ENCODE measurements at places on chromosomes 4 and X.

DNA sequence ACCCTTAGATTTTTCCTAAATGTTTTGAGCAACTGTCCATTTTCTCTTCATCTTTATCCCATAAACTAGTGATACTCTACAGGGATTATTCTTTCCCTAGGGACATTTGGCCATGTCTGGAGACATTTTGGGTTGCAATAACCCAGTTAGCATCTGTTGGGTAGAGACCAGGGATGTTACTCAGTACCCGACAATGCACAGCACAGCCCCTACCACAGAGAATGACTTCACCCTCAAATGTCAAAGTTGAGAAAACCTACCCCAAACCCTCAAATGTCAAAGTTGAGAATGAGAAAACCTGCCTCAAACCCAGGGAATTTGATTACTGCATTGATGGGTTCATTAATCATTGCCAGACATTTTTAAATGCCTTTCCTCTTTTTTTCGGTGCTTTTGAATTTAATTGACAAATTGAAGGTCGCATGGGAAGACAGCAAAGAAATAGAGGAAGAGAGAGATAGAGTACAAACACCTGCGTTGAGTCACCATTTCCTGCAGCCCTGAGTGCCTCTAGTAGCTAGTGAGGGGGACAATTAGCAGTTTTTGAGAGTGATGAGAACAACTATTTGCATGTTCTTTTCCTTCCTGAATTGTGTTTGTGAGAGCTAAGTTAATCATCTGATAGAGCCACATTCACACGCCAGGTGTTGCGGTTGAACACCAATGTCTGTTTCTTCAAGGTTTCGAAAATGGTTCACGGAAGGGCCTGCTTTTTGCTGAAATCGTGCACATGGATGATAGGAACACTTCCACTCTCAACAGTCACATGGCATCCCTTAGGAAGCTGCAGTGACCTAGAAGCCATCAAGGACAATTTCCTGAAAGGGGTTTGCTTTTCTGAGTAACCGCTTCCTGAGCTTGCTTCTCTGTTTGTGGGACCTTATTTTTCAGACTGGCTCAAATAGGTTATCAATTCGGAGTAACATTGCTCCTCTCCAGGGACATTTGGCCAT lies 203.9 kb upstream of the VCX3A start:
- no peak for DNase-seq

DNA sequence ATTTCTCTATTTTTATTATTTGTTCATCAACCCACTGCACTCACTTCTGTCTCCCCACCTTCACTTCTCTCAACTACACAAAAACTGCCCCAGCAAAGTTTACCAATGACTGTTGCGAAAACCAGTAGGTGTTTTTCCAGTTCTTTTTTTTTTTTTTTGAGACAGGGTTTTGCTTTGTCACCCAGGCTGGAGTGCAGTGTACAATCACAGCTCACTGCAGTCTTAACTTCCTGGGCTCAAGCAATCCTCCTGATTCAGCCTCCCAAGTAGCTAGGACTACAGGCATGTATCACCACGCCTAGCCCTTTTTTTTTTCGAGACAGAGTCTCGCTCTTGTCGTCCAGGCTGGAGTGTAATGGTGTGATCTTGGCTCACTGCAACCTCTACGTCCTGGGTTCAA lies 24.1 kb upstream of the HPRT1 start:
- no peak for DNase-seq

GRCh38 chr4:64464581-64464980 lies 55.3 kb upstream of the TECRL start:
- no peak for DNase-seq

- DNase-seq: no peak
Measured at GRCh38 chr4:88919056-88919455, 137.9 kb downstream of the FAM13A start.

GRCh38 chr4:6301732-6302442 lies 32.2 kb downstream of the WFS1 start:
- DNase-seq: no peak

GRCh38 chrX:19440713-19441112 lies 74.6 kb downstream of the MAP3K15 start:
- no peak for DNase-seq

- DNase-seq: no peak
Measured at GRCh38 chr4:101074326-101074725, 273.0 kb downstream of the PPP3CA start.

GRCh38 chrX:53318766-53319353 lies 37.5 kb upstream of the IQSEC2 start:
- no peak for DNase-seq

GRCh38 chrX:31319586-31319985 lies 247.7 kb upstream of the FTHL17 start:
- no peak for DNase-seq

DNA sequence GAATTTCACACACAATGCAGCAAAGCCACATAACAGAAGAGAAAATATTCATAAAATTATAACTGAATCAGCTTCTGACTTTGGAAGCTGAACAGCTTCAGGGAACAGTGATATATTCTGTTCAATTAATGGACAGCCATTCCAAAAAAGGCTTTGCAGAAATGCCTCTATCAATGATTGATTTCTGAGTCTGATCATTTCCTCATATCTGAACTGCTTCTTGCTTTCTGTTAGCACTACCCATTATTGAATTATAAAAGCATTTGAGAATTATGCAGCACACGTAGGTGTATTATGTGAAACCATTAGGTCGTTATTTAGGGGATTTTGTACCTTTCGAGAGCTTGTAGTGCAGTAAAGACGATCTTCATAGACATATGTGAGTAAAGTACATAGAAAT lies 159.6 kb downstream of the STIM2 start:
- no peak for DNase-seq

GRCh38 chr4:15239866-15240265 lies 188.0 kb upstream of the C1QTNF7 start:
- DNase-seq: no peak

DNA sequence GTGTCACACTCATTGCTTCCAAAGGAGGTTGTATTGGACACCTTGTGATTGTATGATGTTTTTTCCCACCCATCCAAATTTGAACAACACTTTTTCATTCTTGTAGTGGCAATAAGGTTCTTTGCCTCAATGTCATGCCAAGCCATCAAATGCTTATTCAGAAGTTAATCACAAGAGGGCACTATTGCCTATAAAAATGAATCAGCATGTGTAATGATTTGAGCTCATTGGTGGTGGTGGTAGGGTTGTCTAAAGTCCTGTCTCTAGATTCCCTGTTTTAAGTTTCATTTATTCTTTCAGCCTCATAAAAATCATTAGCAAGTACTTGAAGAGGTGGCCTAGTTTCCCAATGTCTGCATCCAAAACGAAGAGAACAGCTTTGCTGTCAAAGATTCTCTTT lies 37.0 kb downstream of the IRS4 start:
- no peak for DNase-seq

- peak; percentile 6 for DNase-seq
Measured at GRCh38 chr4:96786306-96786705, 946.4 kb downstream of the PDHA2 start.
